ENCODE measurements at places on chromosomes 7 and 10.

- no peak for DNase-seq
These were observed 143.2 kb upstream of the COBL start for GRCh38 chr7:51459809-51460208.

- DNase-seq: no peak
These were observed 50.0 kb downstream of the JAKMIP3 start for GRCh38 chr10:132115732-132116131.

- no peak for DNase-seq
These were observed 1.3 kb downstream of the FRAT2 start for GRCh38 chr10:97333351-97333600.

GRCh38 chr7:73330772-73331171 lies 2.8 kb downstream of the FKBP6 start:
- DNase-seq: no peak

DNA sequence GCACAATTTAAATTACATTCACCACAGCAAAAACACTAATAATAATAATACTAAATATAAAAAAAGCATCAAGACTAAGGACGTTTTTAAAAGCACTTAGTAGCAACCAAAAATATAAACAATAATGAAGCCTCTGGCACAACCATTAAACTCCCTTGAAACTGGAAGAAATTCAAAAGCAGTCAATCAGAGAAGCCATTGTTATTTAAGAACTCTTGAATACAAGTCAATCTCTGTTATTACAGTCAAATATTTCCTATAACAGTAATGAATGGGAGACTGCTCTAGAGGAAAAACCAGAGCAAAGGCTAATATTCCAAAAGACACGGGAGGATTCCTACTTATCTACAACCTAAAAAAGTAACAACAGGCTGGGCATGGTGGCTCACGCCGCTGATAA lies 164.2 kb downstream of the KMT2E start:
- DNase-seq: no peak

- DNase-seq: no peak
These were observed 64.0 kb downstream of the C10orf143 start for GRCh38 chr10:130046591-130046990.

- DNase-seq: no peak
These were observed 19.3 kb downstream of the FOXI2 start for GRCh38 chr10:127756264-127756663.

DNA sequence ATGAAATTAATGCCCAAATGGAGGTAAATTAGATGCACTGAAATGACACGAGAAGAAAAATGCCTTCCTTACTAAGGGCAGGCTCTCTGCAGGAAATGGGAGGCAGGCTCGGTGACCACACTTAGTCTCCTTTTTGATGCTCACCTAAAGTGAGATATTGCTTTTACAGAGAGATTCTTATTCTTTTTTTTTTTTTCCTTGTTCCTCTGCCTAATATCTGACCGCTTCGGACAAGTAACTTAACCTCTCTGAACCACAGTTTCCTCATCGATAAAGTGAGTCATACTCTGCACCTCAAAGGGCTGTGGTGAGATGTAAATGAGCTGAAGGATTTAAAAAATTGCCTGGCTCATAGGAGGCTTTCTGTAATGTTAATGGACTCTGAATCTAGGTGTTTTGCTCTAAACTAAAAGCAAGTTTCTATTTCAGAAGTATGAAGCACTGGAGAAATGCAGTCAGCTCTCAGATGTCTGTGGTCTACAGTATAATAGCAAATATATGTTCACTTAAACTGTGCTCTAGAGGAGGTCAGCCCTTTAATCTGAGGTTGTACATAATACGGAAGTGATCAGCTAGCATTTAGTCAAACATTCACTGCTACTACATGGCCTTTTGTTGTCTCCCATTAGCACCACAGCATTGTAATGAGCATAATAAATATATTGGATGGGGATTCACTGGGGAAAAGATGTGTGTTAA lies 23.2 kb downstream of the NKX2-3 start:
- DNase-seq: no peak

GRCh38 chr10:110265573-110266193 lies 39.0 kb downstream of the SMNDC1 start:
- no peak for DNase-seq

DNA sequence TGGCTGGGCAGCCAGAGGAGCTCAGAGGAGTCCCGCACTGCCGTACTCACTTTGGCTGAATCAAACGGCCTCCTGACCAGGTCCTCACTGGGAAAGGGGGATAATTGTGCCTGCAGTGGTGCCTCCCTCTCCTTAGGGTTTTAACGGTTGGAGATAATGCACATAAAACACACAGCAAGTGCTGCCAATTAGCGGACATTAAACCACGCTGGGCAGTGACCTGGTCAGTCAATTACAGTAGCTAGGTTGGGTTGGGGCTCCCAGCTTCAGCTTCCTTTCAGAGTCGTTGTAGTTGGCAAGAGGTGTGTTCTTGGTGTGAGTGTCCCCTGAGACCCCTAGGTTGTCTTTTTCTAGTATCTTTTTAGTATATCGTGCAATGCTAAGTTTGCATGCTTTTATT lies 146.6 kb downstream of the C10orf105 start:
- no peak for DNase-seq

GRCh38 chr7:50652400-50653125 lies 87.4 kb upstream of the DDC start:
- DNase-seq: no peak

All from brain pericyte (primary cell).